Urinary bladder (tissue), 4 donors: ENCODE measurements at places on chromosomes 1 and 21. TPM values are rescaled to one million over a fixed set of nuclear protein-coding genes. Genes with fewer than 3 reads are reported as not detected.

Gene IL12RB2
- total RNA-seq: 6.0 TPM

Gene MMEL1
- 2.6 TPM for total RNA-seq

Gene KRTAP19-3
- not detected for total RNA-seq

DNA sequence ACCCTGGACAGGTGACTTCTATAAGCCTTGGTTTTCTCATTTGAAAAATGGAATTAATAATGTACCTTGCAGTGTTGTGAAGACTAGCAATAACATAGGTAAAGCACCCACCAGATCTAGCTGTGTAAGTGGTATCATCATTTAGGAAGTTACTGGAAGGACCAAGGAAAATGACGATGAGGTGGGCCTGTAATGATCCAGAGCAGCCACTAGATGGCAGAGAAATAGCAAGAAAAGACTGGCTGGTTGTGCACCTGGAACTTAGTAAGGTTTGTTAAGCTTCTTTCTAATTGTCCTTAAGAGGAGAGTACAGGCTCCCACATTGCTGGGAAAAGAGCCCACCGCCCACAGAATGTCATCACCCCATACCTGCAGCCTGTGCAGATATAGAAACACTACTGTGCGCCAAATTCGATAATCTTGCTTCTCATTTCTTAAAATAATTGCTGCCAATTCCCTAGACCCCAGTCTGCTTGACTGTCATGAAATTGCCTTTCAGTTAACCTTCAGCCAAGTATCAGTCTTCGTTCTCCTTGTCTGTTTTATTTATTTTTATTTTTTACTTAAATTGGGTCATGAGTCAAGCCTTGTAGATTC lies 37.2 kb downstream of the WNT4 start:
- peak; percentile 46 for DNase-seq

GRCh38 chr1:231990388-231990787 lies 363.8 kb downstream of the DISC1 start:
- DNase-seq: no peak

- no peak for DNase-seq
These were observed 18.3 kb downstream of the PBX1 start for GRCh38 chr1:164577291-164577690.

- no peak for DNase-seq
These were observed 25.6 kb upstream of the ST6GALNAC3 start for GRCh38 chr1:76048926-76049325.

- no peak for DNase-seq
These were observed 56.3 kb upstream of the CNN3 start for GRCh38 chr1:94983171-94983739.

Gene TNFRSF1B
- 11.7 TPM for total RNA-seq

DNA sequence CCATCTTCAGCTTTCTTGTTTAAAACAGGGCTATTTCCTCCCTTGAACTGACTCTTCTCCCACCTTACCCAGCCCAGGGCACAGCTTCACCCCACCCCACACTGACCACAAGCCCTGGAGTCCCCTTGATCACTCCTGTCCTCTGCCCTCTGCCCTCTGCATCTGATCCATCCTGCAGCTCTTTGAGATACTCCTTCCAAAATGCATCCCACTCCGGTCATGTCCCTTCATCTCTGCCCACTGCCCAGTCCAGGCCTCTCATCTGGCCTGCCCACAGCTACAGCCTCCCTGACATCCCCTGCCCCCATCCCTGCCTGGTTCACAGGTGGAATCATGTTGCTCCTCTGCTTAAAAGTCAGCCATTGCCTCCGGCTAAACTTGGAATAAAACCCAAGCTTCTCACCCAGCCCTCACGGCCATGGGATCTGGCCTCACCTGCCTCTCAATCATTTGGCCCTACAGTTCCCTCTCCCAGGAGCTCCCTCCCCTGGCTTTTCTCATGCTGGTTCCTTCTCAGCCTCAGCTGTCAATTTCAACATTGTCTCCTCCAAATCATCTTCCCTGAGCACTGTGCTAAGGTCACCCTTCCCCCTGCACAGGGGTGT lies 202.0 kb downstream of the MATN1 start:
- no peak for DNase-seq

GRCh38 chr21:41883582-41883981 lies 4.4 kb upstream of the PRDM15 start:
- no peak for DNase-seq

DNA sequence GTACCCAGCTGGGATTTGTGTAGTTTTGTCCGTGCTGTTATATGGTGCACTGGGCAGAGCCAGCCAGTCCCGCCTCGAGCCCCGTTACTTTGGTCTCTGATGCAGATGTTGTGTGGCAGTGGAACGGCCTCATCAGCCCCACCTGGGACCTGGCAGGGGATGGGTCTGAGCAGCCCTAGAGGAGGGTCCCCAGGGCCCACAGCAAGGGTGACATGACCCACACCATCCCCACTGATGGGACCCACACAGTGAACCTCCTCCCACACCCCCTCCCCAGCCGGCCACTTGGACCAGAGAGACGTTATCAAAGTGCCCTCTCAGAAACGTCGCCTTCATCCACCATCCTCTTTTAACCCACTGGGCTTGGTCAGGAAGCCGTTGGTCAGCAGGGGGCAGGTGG lies 42.0 kb upstream of the PCBP3 start:
- DNase-seq: no peak

DNA sequence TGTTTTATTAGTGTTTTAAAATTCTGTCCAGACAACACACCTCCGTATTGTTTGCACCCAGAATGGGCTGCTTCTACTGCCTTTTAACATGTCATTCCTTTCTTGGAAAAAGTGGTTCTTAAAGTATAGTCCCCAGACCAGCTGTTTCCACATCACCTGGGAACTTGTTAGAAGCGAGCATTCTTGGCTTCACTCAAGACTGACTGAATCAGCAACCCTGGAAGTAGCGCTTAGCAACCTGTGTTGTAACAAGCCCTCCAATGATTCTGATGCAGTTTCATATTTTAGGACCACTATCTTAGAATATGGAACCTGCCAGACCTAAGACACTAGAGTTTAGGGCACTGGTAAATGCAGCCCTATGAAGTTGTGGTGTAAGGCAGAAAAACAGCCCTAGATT lies 6.0 kb upstream of the PPIE start:
- no peak for DNase-seq

GRCh38 chr1:203289281-203289981 lies 15.9 kb upstream of the BTG2 start:
- DNase-seq: no peak

Gene GABRD
- 0.95 TPM for total RNA-seq

Gene CELSR2
- 3.6 TPM for total RNA-seq

Gene SEC22B
- 81.6 TPM for total RNA-seq

DNA sequence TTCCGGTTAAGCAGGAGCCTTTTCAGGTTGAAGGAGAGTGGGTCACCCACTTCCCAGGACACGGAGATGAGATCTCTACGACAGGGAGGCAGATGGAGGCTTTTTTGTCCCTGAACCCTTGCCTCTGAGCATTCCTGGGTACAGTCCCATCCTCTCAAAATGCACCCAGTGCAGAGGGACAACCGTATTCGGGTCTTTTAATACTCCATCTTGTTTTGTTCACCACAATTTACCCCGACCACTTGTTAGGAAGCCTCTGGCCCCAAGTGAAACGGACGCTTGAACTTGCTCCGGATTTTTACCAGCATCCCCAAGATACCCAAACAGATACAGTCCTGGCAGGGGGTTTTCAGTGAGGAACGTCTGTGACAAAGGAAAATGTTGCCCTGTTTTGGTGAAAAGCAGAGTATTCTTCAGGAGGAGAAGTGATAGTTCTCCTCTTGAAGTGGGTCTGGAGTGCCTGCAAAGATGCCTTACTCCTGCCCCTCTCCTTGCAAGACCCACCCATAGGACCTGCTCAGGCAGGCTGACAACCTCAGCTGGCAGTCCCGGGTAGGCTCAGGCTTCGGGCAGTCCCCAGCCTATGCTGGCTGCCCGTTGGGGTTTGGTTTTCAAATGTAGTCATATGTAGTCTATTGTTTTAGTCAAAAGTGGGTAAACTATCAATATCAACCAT lies 669 bp upstream of the ARL8A start:
- no peak for DNase-seq

GRCh38 chr1:83805921-83806320 lies 193.0 kb downstream of the TTLL7 start:
- DNase-seq: no peak

DNA sequence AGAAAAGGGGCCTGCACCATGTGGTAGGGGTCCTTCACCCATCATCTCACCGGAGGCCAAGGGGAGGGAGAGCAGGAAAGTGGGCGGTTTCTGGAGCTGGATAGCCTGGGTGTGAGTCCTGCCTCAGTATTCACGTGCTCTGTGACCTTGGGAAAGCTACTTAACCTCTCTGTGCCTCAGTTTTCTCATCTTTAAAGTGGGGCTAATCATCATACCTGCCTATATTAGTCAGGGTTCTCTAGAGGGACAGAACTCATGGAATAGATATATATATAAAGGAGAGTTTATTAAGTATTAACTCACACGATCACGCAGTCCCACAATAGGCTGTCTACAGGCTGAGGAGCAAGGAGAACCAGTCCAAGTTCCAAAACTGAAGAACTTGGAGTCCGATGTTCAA lies 78.7 kb downstream of the FBXO2 start:
- no peak for DNase-seq

Gene SPOCD1
- 0.90 TPM for total RNA-seq

- DNase-seq: no peak
These were observed 31.0 kb upstream of the ETS2 start for GRCh38 chr21:38774586-38775285.

DNA sequence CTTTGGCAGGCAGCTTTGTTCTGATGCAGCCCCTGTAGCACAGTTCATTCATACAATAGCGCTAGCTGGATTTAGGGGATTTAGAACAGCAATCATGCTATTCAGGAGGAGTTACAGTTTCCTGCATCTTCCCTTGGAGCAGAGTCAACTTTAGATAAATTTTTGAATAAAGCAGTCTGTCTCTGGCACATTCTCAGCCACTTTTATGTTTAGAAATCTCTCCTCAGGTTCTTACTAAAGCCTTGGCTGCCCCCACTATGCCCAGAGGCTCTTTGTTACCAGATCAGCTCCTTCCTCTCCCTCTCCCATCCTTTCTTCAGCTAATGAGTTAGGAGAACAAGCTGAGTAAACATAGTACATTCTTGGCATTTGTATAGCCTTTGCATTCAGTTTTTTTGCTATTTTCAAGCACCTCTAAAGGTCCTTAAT lies 17.0 kb upstream of the PIGC start:
- DNase-seq: no peak
